ENCODE measurements at places on chromosomes 1 and 21.

DNA sequence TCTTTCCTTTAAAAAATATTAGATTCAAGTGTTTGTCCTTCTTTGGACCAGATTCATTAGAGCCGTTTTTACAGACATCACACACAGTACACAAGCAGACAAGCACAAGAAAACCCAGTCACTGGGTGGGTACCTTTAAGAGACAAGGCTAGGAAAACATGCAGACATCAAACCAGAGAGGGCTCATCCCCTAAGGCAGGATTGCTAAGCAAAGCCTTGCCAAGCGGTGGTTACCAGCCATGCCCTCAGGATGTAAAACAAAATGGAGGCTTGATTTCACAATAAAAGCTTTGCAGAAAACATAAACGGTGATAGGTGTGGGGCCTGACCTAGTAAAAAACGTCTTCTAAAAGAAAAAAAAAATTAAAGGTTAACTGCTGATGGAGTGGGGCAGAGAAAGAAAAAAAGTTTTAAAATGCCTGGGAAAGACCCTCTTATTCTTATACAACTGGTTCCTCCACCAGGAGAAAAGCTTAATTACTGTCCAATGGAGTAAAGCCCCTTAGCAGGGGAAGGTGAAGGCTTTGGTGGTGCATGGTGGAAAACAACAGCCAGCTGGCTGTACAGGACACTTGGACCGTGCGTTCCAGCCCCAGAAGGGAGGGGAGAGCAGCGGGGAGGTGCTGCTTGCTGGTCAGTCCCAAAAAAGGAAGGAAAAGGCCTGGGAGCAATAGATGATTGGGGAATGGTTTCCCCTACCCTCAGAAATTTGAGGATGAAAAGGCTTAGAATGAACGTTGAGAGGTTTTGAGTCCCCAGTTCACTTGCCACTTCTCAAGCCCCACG, 30.4 kb upstream of the FMO1 start:
- peak; percentile 40 for DNase-seq

DNA sequence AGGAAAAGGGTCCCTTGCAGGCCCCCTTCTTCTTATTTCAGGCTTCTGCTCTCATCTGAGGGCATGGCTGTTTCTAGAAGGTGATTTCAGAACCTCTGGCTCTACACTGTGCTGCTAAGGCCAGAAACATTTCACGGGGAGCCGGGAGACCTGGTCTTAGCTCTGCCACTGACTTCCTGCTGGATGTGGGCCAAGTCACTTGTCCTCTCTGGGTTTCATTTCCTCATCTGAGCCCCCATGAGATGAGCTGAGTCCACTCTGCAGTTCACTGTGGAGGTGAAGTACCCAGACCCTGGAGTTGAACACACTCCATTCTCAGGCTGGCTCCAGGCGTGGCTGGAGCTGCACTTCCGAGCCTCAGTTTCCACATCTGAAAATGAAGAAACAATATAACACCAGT, 2.1 kb downstream of the PADI1 start:
- DNase-seq, result no peak

DNA sequence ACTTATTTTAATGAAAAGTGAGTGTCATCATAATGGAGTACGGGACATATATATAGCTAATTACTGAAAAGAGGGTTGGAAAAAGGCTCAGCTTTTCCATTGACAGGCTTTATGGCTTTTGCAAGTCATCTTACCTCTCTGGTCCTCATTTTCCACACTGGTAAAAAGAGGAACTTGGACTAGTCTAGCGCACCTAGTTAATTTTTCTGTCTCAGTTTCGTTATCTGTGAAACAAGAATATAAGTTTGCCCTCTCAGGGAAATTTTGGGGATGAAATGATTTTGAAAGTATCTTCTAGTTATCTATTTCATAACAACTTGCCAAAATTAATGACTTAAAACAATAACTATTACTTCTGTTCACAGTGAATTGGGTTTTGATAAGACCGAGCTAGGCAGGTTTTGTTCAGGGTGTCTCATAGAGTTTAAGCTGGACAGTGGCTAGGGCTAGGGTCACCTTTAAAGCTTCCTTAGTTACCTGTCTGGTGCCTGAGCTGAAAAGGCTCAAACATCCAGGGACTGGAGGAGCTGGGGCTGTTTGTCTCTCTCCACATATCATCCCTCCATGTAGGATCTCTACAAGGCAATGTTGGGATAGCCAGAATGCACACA, 91.7 kb downstream of the TYW3 start:
- DNase-seq, result no peak

DNA sequence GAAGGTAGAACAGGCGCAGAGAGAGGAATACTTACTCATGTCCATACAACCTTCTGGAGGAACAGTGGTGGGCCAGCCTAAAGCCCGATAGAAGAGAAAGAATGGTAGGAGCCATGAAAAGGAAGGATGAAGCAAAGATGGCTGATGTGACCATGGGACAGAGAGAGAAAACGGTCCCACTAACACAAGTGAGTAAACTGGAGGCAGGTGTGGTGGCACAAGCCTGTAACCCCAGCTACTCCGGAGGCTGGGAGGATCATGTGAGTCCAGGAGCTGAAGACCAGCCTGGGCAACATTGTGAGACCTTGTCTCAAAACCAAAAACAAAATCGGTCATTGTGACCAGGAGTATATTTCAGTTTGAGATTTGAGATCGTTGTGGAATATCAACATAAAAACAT, 49.4 kb downstream of the C1orf198 start:
- no peak for DNase-seq

GRCh38 chr21:41511858-41512257, 3.9 kb upstream of the TMPRSS2 start:
- DNase-seq, result no peak

DNA sequence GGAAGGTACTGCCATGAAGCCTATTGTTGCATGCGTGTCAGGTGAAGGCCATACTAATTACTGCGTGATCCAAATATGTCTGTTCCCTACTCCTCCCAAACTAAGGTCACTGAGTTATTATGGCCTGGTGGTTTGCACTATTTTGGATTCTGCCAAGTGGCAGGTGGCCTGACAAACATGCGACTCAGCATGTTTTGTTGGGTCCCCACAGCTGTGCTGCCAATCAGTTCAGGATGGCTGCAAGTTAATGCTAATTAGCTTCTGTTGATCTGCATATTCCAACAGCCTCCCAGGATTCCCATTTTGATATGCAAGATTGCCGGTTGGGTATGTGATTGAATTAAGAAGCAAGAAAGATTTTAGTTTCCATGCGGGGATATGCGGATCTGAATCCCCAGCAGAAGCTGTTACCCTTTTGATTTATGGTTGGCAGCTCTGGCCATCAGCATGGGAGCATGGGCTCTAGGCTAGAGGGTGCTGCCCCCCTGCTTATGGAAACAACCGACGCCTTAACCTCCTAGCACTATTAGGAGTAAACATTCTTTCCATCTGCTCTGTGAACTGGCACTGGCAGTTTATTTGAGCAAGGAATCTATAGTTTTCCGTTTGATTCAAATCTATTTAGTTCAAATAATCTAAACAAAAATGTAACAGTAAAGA, 429.8 kb upstream of the C1orf87 start:
- no peak for DNase-seq

- no peak for DNase-seq
Observed at GRCh38 chr1:234743791-234744611, 134.0 kb upstream of the IRF2BP2 start.

- no peak for DNase-seq
Observed at GRCh38 chr1:165239873-165240272, 116.6 kb downstream of the LMX1A start.

GRCh38 chr21:15441992-15442391, 287.8 kb upstream of the USP25 start:
- no peak for DNase-seq

GRCh38 chr1:24606621-24607020, 36.5 kb upstream of the SRRM1 start:
- no peak for DNase-seq

DNA sequence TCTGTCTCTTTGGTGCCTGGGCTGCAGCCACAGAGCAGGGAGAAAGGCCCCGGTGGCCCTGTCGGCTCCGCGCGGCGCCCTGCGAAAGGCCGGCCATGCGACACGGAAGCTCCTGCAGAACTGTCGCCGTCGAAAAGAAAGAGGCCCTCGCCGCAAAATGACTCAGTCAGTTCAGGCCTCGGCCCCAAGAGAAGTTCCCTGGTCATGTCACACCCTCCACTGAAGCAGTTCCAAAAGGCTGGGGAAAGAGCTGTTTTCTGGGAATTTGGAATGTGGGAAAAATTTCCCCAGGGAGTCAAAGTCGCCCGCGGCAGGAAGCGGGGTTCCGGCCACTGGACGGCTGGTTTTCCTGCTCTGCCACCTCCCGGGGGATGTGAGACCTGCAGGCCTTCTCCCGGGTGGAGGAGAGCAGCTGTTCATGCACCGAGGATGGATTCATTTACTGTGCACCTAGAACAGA, 115.8 kb upstream of the ZNF678 start:
- no peak for DNase-seq

- DNase-seq, result no peak
Observed at GRCh38 chr1:22056043-22056442, 3.5 kb downstream of the CDC42 start.

- no peak for DNase-seq
Observed at GRCh38 chr1:182602935-182603645, 1.1 kb downstream of the RGS16 start.

- DNase-seq, result peak; percentile 76
Observed at GRCh38 chr1:39204441-39205081, at the start of gene MACF1. TSS of gene MACF1 (plus strand) at chr1:39204695. CDS start at chr1:39205023, 328 bp downstream.

- DNase-seq, result no peak
Observed at GRCh38 chr1:246074421-246074820, 432.7 kb downstream of the SMYD3 start.

GRCh38 chr1:184022668-184023067, 14.9 kb downstream of the COLGALT2 start:
- no peak for DNase-seq

DNA sequence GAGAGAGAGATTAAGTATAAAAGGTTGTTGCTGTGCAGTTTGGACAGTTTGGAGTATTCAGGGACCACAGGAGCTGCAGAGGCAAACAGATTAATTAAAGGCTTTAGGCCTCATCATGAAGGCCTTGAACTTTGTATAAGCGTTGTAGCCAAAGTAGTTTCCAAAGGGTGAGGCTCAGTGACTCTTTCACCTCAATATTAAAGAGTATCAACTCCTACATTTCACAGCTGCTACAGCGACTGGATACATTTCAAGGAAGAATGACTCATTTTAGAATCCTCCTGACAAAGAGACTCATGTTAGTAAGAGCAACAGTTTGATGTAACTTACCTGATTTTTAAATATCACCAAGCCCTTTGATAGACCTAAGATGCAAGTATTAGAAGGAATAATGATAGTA, 355.5 kb downstream of the HLX start:
- DNase-seq, result peak; percentile 39

GRCh38 chr1:110190282-110190929, 19.7 kb upstream of the KCNC4 start:
- peak; percentile 79 for DNase-seq

DNA sequence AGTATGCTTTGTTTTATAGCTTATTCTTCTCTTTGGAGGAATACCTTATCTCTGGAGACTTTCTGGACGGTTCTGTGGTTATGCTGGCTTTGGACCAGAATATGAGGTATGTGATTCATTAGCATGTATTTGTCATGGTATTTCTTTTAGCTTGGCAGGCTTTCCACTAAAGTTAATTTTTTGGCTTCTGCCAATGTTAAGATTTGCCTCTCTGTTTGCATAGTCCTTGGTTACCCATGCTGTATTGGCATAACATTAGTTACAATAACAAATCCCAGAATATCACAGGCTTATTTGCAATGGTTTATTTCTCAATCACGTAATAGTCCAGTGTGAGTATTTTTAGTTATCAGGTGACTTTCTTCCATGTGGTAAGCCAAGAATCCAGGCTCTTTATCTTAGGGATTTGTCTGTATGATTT, 9.7 kb downstream of the ZMPSTE24 start:
- peak; percentile 73 for DNase-seq

GRCh38 chr1:203627851-203628200, 1.2 kb downstream of the ATP2B4 start:
- DNase-seq, result peak; percentile 70

DNA sequence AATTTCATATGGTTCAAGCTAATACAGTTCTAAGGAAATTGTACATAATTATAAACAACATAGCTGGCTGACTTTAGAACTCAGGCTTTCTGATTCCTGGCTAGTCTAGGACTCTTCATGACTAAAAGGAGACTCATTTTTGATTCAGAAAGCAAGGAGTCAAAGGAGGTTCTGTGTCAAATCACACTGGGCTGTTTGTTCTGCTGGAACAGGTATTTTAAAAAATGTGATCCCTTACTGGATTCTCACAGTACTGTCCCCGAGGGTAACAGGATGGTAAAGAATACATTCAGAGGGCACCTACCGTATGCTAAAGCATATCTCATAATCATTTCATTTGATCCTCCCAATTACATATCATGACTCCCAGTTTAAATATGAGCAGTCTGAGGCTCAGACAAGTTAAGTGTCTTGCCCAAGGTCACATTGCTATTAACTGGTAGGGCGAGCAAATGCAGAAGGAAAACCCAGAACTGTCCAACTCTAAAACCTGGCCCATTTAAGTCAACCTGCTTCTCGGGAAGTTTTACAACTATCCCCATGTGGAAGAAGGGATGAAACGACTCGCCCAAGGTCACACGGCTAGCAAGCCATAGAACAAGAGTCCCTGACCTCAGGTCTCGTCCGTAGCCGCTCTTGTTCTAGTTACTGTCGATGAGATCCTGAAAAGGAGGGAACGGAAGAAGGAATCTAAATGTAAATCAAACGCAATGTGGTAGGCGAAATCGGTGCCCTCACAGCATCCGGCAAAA, 675 bp downstream of the MYSM1 start:
- DNase-seq, result peak; percentile 34

DNA sequence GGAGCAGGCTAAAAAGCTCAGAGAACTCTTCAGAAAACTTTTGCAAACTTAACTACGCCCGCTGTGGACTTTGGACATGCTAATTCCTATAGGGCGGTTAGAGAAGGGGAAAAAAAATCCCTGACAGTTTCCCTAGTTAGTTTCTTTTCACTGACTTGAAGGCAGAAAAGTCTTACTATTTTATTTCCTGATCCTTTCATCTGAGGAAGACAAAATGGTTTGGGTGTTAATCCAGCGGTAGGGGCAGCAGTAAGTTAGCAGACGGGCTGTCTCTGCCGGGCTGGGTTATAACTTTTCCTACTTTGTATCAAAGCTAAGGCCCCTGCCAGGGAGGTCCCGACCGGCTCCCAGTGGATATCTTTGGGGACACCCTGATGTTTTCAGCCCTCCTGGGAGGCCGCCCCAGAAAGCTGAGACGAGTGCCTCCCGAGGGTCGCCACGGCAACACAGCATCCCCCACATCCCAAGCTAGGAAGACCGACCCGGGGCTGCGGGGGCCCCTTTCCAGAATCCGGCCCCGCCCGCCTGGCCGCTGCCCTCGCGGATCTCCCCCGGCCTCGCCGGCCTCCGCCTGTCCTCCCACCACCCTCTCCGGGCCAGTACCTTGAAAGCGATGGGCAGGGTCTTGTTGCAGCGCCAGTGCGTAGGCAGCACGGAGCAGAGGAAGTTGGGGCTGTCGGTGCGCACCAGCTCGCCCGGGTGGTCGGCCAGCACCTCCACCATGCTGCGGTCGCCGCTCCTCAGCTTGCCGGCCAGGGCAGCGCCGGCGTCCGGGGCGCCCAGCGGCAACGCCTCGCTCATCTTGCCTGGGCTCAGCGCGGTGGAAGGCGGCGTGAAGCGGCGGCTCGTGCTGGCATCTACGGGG, 162.6 kb downstream of the RUNX1 start:
- DNase-seq, result peak; percentile 34
